ENCODE measurements at places on chromosomes 1 and 21.
A peak's percentile ranks its signal among the peaks of the same experiment; 100 is the strongest.

GRCh38 chr1:100322436-100323211 lies 29.7 kb upstream of the CDC14A start:
- DNase-seq = no peak

DNA sequence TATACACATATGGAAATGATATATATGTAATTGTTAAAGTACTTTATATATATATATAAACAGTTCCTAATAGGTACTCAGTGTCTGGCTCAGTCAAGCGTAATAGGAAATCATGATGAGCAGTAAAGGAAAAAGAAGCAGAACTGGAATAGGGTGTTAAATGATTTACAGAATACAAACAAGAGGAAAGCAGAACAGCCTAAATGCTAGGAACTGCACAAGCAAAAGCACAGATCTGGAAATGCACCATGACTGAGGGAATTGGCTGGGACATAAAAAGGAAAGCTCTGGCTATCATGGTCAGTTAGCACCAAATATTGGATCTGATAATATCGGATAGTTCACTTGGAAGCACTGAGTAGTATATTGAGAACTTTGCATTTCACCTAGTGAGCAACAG lies 51.8 kb downstream of the SLC44A5 start:
- DNase-seq = no peak

DNA sequence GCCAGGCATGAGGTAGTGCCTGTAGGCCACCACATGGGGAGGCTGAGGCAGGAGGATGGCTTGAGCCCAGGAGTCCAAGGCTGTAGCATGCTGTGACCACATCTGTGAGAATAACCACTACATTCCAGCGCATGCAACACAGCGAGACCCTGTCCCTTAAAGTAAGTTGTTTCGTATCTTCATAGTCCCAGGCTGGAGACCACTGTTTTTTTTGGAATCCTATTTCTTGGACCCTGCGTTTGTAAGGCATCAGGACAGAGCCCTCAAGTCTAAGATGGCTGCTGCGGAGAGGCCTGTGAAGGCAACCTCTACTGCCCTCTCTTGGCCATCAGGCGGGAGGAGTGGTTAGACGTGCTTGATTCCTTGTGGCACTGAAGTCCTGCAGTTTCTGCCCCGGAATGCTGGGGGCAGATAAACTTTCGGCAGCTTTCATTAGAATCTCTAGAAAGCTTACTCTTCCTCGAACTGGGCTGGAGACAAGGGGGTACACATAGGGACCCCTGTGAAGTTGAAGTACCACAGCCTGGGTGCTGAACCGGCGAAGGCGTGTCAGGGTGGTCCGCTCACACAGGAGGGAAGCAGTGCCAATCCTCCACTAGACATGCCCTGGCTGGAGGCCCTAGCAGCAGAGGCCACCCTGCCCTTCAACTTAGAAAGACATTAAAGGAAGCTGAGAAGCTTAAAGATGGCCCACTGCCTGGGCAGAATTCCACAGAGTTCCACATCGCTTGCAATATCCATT lies 36.6 kb downstream of the RABIF start:
- DNase-seq = no peak

GRCh38 chr1:204341380-204341779 lies 18.3 kb downstream of the PLEKHA6 start:
- DNase-seq = peak; percentile 59

DNA sequence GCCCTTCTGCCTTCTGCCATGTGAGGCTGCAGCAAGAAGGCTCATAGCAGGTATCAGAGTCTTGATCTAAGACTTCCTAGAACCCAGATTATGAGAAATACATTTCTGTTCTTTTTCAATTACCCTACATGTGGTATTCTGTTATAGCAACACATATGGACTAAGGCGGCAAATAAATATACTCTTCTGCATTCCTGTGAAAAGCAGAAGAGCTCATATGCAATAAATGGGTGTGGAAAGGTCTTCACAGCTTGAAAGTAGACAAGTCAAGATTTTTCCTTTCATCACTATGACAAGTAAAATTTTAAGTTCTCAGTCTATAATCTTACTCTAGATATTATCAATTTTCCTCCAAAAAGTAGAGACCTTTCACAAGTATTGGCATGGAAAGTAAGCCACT lies 36.6 kb downstream of the TNFSF18 start:
- DNase-seq = no peak

DNA sequence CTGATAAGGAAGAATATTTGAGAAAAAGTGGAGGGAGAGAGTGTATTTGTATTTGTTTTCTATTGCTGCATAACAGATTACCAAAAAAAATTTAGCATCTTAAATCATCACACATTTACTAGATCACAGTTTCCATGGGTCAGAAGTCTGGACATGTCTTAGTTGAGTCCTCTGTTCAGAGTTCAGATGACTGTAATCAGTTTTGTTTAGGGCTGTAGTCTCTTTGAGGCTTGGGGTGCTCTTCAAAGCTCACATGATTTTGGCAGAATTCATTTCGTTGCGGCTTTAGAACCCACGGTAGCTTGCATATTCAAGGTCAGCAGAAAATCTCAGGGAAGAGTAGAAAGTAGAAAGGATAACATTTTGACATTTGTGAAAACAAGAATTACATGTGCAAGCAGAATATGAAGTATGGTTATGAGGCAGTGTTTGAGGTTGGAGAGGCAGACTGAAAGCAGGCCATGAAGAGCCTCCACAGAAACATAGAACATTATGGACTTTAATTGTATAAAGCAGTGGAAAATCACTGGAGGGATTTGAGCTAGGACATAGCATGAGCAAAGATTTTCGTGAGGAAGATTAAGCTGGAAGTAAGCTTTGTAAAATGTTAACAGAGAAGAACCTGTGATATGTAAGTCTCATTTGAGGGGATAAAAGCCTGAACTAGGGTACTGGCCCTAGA lies 110.6 kb upstream of the GPR52 start:
- no peak for DNase-seq

- DNase-seq = no peak
These were observed 335.9 kb upstream of the DPYD start for GRCh38 chr1:98256700-98257099.

DNA sequence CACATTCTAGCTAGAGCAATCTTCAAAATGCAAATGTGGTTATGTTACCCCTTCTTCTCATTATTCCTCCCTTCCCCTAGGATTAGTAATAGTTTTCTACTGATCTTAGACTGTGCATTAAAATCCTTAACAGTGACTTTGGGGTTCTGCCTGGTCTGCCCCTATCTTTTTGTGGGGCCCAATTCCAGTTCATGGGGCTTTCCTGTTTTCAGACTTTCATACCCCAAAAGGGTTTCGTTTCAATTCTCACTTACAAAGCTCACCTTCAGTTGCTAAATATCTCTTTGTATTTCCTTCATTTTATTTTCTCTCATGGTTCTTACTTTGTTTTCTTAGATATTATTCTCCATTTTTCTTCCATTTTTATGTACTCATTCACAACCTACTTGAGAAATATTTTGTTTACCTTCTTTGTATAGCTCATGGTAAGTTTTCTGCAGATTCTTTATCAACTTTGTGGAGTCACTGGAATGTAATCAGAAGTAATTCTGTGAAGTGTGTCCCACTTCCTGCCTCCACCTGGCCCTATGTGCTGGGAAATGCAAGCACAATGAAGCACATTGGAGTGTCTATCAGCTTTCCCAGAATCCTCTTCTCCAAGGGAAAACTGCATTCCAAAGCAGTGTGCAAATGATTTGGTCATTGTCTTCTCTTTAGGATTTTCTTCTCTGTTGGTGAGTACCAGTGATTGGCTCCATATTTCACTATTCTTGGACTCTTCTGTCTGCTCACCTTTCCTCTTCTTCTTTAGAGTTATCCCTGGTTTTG lies 350.2 kb downstream of the ZNF326 start:
- no peak for DNase-seq
